Skeletal muscle cell (primary cell): ENCODE measurements at places on chromosomes 2 and 18.
A peak's percentile ranks its signal among the peaks of the same experiment; 100 is the strongest.

GRCh38 chr18:27017901-27018500 lies 152.5 kb upstream of the AQP4 start:
- no peak for DNase-seq

DNA sequence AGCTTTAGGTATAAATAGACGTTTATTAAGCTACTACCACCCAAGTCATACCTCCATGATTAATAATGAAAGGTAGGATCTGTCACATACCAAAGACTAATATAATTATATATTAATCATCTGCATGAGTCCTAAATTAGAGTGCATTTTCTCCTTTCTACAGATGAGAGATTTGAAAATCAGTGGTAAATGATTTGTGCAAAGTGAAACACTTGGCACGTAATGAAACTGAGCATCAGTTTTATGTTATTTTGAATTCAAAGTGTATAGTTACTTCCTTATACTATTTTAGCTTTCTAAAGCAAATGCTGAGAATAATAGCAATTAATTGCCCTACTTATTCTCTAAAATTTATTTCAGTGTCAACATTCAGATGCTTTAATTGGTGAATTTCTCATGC lies 615.3 kb downstream of the TRIB2 start:
- no peak for DNase-seq

GRCh38 chr2:218002845-218003180 lies at the start of gene TNS1:
TSS of gene TNS1 (minus strand) at chr2:218002995. CDS start at chr2:218002872, 123 bp downstream.
- DNase-seq = no peak

GRCh38 chr18:37946324-37946723 lies 380.7 kb upstream of the CELF4 start:
- no peak for DNase-seq

DNA sequence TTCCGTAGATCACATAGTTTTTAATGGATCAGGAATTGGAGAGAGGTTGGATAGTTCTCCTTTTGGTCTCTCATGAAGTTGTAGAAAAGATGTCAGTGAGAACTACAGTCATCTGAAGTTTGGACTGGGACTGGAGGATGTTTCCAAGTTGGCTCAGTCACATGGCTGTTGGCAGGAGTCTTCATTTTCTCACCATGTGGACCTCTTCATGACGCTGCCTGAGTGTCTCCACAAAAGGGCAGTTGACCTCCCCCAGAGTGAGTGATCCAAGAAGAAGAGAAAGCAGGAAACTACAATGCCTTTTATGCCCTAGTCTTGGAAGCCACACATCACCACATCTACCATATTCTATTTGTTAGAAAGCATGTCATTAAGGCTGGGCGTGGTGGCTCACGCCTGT lies 171.7 kb downstream of the EPHA4 start:
- DNase-seq = no peak

GRCh38 chr2:11534071-11534745 lies 363 bp downstream of the GREB1 start:
- no peak for DNase-seq

DNA sequence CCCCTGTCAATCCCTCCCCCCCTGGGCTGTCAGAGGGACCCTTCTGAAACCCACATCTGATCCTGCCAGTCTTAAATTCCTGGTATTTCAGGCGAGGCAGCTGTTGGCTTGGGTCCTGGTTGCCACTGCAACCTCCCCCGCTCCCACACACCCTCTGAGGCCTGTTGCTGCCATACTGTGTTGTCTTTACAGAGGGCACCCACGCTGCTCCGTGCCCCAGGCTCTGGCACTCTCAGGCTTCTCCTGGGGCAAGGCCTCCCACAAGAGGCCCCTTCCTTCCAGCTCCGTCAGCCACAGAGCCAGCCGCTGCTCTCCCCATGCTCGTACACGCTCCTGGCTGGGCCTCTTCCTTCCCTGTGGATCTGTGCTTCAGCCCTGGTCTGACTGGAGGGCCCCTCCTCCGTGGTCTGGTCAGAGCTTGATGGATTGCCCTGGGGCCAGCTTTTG lies 8.6 kb downstream of the CABLES1 start:
- peak; percentile 23 for DNase-seq
